ENCODE measurements at places on chromosomes 4 and X.
A peak's percentile ranks its signal among the peaks of the same experiment; 100 is the strongest.

GRCh38 chrX:35101901-35102300 lies 159.3 kb downstream of the FAM47B start:
- DNase-seq, result no peak

GRCh38 chrX:132957211-132958090 lies 978 bp downstream of the HS6ST2 start:
- DNase-seq, result no peak

GRCh38 chrX:45352611-45353010 lies 151.9 kb upstream of the DIPK2B start:
- no peak for DNase-seq

DNA sequence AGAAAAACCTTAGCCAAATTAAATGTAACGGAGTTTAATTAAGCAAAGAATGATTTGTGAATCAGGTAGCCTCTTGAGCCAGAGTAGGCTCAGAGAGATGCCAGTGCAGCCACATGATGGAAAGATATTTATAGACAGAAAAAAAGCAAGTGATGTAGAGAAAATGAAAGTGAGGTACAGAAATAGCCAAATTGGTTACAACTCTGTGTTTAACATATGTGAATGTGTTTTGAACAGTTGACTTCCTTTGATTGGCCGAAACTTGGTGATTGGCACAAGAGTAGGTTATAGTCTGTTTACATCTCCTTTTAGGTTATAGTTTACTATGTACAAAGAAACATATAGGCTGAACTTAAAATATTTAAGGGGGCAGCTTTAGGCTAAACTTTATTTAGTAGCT lies 459.9 kb upstream of the BOD1L1 start:
- DNase-seq, result no peak

GRCh38 chr4:24174602-24175001 lies 284.8 kb upstream of the PPARGC1A start:
- no peak for DNase-seq

DNA sequence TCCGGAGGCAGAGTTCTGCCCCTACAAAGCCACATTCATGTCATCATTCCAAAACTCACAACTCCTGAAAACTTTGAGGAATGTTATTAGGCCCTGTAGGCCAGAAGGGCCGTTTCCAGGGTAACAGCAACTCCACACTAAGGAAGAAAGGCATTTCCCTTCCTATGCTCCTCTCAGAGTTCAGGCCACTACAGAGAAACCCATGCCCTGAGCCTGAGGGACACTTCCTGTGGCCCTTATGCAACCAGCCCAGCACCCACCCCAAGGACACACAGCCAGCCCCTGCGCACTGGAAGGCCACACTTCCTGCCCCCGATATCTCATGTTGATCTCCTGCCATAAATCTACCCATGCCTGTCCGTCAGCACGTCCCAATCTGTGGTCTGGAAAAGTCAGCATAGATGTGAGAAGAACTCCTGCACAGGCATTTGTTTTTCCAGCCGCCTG lies 289.3 kb downstream of the BCOR start:
- peak; percentile 0 for DNase-seq

DNA sequence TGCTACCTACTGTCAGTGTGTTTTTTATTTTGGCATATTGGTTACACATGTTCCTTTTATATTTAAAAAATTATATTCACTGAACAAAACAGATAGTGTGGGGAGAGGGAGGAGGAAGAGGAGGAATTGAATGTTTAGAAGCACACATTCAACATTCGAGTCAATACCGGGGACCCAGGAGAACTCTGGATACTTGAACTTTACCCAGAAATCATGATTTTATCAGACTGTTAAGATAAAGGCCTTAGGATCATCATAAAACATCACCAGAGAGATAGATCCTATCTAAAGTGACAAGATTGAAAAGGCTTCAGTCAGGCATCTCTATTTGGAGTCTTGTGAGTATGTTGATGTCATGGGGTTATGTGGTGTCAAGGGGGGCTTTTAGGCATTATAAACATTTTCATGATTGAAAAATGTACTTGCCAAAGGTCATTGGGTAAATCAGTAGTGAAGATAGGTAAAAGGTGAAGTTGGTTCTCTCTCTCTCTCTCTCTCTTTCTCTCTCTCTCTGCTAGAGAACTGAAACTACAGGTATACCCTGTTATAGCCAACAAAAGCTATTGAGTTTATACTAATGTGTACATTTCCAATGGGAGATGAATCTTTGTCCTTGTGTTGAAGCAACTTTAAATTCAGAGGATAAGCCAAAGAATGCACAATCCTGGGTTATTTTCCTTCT lies 16.9 kb upstream of the RGN start:
- DNase-seq, result no peak

DNA sequence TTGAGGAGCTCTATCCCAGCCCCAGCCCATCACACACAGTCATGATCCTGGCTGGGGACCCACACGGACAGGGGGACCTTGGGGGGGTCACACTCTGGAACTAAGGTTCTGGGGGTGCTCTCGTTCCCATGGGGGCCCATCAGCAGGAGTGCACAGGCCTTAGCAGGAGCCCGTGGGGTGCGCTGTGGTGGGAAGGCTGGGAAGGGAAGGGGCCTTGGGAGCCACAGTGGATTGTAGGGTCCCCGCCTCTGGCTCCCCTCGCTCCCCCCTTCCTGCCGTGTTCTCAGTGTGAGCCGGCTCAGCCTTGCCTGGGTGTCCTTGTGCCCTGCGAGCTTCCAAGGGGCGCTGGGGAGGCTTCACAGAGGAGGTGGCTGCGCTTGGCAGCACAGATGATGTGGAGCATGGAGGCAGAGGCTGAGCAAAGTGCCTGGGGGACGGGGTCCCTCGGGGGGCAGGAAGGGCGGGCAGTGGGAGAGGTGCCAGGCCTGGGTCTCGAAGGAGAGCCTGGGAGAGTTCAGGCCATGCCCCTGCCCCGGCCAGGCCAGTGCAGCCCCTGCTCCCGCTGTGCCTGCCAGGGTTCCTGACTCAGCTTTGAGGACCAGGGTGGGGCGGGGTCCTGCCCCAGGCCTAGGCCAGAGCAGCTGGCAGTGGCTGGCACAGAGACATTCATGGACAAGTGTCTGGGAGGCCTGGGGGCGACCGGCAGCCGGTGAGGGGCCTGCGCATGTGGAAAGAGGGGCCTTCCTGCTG lies 5.5 kb upstream of the HGFAC start:
- no peak for DNase-seq

DNA sequence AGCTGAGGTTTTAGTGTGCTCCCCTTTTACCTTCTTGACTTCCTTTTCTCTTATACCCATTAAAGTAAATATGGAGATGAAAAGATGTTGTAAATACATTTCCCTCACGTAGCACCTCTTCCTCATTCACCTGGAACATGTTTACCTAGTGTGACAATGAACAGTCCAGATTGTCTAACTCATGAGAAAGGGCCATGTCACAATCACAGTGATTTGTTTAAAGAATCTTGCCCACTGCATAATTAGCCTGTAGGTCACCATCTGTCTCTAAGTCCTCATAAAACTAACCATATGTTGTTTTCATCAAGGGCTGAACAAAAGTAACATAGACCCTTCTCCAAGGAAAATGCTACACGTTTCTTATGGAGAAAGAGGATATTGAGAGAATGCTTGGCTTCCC lies 85.7 kb downstream of the TSPAN5 start:
- no peak for DNase-seq

DNA sequence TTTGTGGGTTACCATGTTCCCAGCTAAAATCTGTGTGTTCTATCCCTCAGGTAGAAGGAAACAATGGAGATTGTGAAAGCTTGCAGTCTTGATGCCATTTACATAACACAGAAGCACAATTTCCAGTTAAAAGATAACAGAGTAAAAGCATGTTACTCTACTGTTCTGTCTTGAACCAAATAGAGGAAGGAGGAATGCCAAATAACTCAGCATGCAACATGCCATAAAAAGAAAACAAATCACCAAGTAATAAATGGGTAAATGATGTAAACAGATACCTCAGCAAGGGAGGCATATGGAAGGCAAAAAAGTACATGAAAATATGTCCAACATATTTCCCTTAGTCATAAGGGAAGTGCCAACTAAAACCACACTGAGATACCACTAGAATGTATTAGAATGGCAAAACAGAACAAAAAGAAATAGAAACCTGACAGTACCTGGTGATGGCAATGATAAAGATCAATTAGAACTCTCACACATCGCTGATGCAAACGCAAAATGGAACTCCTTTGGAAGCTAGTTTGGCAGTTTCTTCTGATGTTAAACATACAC lies 502.6 kb upstream of the HS3ST1 start:
- no peak for DNase-seq

- peak; percentile 66 for DNase-seq
These were observed 66.3 kb downstream of the TSPAN7 start for GRCh38 chrX:38627683-38628082.

GRCh38 chr4:138320030-138320429 lies 77.9 kb upstream of the SLC7A11 start:
- no peak for DNase-seq

DNA sequence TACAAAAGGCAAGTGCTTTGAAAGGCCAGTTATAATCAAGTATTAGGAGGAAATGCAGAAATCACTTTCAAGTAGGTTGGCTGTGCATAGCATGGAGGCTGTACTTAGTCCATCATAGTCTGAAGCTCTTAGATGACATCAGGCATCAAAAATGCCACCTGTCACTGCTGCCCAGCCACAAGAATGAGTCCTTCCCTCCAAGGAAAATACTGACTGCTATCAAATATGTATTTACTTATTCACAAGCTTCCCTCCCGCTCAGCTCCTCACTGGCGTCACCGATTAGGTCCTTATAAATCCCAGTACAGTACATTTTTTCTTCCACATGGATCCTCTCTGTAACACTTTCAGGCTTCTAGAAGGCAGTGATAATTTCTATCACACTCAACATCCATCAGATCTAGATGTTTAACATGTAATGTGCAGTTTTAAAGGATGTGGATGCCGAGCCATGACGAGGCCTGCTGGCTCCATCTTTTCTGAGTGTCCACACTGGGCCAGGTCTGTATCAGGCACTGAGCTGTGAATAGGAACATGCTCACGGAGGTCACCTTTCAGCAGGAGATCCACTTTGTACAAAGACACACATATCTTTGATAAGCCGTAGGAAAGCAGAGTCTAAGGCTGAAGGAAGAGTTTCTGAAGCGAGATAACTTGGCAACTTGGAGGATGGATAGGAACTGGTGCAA lies 121.9 kb downstream of the PALLD start:
- no peak for DNase-seq

DNA sequence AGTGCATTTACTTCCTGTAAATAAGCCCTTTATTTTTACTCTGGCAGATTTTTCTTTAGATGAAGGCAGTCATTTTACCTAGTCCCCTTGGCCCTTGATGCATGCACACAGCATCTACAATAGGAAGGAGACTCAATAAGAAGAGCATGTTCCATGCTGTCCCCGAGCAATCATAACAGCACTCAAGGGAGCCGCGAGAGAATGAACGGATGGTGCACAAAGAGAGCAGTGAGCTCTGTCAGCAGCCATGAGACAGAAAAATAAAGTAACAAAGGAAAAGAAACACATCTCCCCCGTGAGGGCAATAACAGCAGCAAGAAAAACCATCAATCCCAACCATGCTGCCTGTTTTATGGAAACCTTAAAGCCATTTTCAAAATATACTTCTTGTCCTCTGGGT lies 11.9 kb downstream of the SMIM31 start:
- DNase-seq, result no peak

GRCh38 chr4:159010563-159011260 lies 92.2 kb upstream of the RAPGEF2 start:
- no peak for DNase-seq

DNA sequence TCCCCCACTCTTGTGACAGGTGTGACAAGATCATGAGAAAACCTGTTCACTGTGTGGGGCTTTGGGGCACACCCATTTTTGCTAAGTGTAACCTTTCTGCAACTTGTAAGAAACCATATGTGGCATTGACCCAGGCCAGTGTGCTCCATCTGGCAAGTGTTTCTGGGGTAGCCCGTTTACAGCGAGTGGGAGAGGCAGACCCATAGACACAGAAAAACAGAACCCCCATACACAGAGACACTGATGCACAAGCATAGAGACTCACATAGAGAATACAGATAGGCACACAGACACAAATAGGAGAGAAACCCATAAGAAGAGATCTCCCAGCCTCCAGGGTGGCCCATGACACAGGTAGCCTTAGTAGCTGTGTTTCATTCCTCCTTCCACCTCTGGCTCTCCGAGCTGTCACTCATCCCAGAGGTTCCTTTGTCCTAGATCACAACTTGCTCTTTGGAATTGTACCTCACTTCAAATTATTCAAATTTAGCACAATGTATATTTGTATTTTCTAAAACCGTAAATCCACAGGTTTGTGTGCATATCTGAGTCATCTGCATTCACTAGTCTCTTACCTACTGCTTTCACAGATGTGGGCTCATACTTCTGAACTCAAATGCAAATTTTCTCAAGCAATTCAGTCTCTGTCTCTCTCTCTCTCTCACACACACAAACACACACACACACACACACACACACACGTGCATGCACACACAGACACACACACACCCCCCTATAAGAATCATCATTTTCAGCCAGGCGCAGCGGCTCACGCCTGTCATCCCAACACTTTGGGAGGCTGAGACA lies 114.4 kb downstream of the SH3KBP1 start:
- no peak for DNase-seq

GRCh38 chr4:138841343-138841742 lies 174.2 kb upstream of the NOCT start:
- DNase-seq, result no peak

- peak; percentile 82 for DNase-seq
These were observed 81.4 kb downstream of the FBXW7 start for GRCh38 chr4:152454398-152455011.

GRCh38 chr4:25377572-25378436 lies 741 bp downstream of the ANAPC4 start:
- DNase-seq, result peak; percentile 52

- no peak for DNase-seq
These were observed 37.2 kb upstream of the GPR78 start for GRCh38 chr4:8542776-8543525.

- no peak for DNase-seq
These were observed 37.7 kb downstream of the ACE2 start for GRCh38 chrX:15563056-15563455.

DNA sequence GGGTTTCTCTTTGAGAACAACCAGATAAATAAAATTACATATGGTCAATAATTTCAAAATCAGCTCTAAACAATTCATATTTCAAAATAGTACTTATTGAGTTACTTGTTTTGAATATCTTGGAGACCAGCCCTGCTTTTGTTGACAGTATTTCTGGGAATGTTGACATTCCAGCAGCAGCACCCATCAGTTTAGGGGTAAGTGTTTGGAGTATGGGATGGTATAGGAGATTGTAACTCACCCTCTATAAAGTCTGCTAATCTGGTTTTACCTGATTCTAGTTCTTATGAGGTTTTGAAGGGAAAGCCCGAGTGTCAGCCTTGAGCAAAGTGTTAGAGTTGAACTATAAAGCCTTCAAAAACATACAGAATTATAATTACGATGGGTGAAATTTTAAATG lies 139.2 kb upstream of the ANKRD50 start:
- no peak for DNase-seq

All from OCI-M1 (cell line).